ENCODE measurements at places on chromosomes 1 and 21.

- peak; percentile 74 for DNase-seq
Measured at GRCh38 chr21:34351786-34352241, 12.0 kb upstream of the KCNE2 start.

DNA sequence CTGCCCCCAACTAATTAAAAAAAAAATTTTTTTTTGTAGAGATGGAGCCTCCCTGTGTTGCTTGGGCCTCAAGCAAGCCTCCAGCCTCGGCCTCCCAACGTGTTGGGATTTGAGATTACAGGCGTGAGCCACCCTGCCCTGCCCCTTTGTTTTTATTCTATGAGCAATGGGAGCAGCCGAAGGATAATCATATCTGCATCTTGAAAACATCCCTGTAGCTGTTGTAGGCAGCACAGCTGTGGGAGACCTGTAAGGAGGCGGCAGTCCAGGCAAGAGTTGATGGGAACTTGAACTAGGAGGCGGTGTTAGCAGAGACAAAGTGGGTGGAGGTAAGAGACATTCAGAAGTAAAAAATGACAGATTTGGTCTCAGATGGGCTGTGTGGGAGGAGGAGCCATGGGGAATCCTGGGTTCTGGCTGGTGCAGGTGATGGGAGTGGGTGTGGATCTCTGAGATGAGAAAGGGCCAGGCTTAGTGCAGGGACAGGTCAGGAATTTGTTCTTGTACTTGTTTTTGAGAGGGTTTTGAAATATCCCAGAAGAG is 31.3 kb downstream of the STUM start:
- no peak for DNase-seq

DNA sequence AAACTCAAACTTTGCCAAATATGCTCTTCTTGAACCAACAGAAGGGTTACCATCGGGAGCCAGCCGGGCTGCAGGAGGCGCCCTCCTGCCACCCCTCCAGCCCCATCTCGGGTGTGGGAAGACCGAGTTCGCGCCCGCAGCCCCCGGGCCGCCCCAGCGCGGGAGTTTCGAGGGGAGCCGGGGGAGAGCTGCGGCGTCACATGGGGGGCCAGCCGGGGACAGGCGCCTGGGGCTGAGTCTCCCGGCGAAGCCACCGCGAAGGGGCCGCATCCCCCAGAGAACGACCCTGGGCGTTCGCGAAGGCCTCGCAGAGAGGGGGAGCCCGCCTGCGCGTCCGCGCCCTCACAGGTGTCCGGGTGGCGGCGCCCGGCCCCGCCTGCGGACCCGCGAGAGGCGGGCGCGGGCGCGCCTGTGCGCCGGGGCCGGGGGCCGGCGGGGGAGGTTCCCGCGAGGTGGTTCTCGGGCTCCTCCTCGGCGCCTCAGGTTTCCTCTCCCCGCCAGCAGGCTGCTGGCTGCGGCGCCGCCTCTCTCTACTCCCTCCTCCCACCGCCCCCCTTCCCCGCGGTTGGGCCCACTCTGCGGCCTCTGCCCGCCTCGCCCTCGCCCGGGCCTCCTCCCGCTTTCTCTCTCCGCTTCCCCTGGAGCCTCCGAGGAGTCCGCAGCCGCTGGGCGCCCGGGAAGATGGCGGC is at the start of gene RAVER2:
Gene RAVER2, plus strand, starts transcription at position 584 of the 689 bp plus-strand sequence. Its CDS starts 98 bp downstream, at position 682.
- DNase-seq = peak; percentile 90

DNA sequence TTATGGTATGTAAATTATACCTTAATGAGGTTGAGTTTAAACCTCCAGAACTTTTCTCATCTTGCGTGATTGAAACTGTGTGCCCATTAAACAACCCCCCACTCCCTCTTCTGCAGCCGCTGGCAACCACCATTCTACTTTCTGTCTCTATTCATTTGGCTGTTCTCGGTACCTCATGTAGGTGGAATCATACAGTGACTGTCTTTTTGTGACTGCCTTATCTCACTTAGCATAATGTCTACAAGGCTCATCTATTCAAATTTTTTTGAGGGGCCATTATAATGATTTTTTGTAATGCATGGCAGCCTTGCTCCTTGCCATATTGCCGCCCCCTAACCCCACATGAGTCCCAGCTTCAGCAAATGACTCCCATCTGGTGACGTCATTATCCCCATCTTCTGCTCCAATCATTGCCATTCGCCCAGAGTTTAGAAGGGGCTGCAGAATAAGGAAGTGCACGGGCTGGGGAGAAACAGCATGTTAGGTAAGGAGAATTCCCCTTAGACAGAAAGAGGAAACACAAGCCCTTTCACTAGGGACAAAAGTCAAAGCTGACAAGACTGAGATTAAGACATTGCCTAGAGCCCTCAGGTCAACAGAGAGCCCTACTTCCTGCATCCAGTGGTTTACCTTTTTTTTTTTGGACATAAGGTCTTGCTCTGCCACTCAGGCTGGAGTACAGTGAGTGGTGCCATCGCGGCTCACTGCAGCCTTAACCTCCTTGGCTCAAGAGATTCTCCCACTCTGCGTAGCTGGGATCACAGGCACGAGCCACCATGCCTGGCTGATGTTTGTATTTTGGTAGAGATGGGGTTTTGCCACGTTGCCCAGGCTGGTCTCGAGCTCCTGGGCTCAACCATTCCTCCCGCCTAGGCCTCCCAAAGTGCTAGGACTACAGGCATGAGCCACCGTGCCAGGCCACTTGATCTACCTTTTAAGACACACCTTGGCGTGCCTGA is 78.4 kb upstream of the ERRFI1 start:
- DNase-seq = no peak

- peak; percentile 75 for DNase-seq
Measured at GRCh38 chr1:75632350-75632949, 21.5 kb upstream of the SLC44A5 start.

- DNase-seq = no peak
Measured at GRCh38 chr1:7292036-7292681, 478.9 kb upstream of the VAMP3 start.

DNA sequence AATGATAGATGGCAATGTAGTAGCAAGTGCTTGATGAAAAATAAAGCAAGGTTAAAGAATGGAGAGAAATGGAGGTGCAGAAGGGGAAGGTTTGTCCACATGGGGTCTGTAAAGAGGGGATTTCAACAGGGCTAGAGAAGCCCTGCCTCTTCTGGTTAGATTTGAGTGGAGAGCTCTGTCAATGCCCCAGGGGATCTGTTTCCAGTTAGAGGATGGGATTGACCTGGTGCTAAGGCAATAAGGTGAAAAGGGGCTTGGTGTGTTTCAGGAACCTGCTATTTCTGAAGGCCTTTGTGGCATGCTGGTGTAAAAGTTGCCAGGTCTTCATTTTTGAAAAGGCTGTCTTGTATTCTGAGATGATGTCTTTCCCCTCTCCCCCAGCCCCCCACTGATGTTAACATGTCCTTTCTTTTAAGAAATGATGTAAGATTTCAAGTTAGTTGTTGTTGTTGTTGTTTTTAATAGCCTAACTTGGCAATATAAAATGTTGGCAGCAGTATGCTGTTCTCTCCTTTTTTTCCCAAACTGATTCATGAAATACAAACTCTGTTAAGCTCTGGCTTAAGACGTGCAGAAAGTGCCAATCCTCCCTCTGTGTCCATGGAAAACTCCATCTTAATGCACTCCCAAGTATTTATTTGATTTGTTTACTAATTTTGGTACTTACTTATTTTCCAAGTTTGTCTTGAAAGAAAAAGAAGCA is 370.3 kb upstream of the ADGRL2 start:
- no peak for DNase-seq

DNA sequence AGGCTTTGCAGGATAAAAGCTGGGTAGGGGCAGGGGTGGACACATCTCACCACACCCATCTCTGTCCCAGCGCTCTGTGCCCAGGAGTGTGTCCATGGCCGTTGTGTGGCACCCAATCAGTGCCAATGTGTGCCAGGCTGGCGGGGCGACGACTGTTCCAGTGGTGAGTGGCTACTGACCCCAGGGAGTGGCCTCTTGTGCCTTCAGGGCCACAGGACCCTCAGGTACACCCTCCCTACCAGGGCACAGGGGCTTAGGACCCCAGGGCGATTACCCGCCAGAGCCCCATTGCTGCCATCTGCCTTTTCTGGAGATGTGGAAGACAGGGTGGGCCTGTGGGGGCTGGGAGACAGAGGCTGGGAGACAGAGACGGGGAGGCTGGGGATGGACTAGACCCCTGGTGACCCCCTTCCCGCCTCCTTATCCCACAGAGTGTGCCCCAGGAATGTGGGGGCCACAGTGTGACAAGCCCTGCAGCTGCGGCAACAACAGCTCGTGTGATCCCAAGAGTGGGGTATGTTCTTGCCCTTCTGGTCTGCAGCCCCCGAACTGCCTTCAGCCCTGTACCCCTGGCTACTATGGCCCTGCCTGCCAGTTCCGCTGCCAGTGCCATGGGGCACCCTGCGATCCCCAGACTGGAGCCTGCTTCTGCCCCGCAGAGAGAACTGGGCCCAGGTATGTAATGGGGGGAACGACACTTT is 12.8 kb downstream of the PEAR1 start:
- DNase-seq = no peak

GRCh38 chr21:45511007-45511406 is 31.2 kb downstream of the SLC19A1 start:
- no peak for DNase-seq

GRCh38 chr1:180273066-180273465 is 43.0 kb downstream of the LHX4 start:
- no peak for DNase-seq

- no peak for DNase-seq
Measured at GRCh38 chr1:216553040-216553439, 129.8 kb upstream of the USH2A start.

DNA sequence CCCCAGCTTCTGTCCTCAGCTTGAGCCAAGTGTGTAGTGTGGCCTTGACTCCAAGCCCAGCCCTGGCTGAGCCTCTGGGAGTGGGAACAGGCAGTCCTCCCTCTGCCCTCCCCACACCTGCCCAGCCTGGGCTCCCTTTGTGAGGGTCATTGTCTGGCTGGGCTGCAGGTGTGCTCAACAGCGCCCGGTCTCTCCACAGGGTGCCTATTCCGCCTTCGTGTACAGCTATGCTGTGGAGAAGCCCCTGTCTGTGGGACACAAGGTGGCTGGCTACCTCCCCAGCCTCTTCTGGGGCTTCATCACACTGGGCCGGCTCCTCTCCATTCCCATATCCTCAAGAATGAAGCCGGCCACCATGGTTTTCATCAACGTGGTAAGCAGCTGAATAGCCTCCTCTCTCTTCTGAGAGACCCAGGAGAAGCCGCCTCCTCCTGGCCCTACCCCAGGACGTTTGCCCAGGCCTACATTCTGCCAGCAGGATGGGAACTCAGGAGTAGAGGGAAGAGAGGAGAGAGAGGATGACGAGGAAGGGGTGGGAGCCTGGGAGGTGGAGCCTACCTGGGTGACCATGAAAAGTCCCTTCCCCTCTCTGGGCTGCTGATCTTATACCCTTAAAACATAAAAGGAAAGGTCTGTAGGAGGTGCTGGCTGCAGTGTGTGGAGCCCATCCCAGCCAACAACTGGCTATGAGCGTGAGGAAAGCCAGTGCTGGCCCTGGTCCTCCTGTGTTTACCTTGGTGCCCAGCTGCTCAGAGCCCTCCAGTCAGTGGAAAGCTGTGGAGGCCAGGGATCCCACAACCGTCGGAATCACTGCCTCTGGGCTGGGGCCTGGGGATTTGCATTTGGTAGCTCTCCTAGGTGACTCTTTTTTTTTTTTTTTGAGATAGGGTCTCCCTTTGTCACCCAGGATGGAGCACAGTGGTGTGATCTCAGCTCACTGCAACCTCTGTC is 45.7 kb downstream of the ELK4 start:
- DNase-seq = no peak

GRCh38 chr1:241131636-241132194 is 225.3 kb downstream of the RGS7 start:
- DNase-seq = no peak

DNA sequence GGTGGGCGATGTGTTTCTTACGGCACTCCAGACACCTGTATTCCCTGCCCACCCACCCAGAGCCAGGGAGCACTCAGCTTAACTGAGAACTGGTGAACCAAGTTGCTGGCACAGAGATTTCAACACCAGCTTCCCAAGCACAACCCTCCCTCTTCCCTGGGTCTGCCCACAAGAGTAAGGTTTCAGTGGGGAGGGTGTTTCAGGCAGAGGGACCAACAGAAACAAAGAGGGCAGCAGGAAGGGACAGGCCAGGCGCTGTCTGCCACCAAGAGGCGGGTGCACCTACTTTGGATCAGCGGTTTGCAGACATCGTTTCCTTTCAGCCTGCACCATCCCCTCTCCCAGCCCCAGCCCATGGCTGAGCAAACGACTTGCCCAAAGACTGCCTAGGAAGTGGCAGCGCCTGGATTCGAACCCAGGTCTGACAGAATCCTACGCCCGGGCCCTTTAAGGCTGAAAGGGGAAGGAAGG is 21.9 kb upstream of the ALDH4A1 start:
- DNase-seq = peak; percentile 73

DNA sequence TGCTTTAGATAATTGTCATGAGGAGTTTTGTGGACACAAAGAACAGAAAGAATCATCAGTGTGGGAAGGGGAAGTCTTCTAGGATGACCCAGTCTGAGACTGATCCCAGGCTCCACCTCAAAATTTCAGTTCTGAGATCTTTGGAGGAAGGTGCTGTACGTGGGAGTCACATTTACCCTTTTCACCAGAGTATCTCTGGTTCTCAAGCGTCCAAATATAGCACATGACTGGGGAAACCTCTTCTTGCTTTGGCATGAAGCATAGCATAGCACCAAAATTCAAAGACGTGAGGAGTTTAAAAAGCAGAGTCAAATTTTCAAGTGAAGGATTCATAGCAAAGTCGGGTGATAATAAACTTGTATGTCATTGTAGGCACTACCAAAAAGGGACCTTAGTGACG is 96.5 kb downstream of the LRRC53 start:
- DNase-seq = no peak

GRCh38 chr1:43540653-43541071 is 10.0 kb downstream of the PTPRF start:
- DNase-seq = no peak

DNA sequence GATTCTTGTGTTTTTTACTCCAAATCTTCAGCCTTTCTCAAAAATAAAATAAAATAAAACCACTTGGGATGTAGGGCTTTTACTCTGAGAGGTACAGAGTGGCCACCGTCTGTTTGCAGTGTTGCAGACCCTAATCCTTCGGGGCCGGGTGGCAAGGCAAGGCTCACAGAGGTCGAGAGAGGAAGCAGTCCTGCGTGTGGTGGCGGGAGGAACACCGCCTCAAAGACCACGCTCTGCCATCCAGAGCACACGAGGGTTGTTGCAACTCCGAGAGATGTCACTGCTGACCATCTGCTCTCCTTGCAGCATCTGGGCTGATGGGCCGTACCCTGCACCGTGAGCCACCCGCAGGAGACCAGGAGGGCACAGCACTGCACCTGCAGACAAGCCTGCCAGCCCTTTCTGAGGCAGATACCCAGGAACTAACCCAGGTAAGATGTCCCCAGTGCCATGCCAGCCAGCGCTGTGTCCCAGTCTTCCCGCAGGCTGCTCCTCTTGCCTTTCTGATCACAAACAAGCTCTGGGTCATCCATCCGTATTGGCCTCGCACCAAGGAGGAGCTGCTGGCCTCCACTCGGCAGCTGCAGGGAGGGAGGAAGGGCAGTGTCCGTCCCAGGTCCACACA is 31.5 kb downstream of the SNAP47 start:
- no peak for DNase-seq

DNA sequence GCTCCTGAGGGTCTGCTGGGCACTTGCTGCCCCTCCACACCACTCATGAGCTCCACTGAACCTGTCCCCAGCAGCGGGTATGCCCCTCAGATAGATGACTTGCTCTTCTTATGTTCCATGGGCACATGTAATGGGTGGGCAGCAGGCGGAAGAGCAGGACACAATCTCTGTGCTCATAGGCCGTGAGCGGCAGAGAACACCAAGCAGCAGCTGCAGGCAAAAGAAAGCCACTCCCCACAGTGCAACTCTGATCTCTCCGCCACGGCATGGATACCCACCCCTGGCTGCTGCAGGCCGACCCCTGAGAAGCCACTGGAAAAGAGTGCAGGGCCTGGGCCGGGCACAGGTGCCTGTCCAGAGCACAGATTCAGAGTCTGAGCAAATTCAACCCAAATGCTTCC is 135.2 kb upstream of the RUNX3 start:
- DNase-seq = no peak

GRCh38 chr1:64171797-64172281 is 31.6 kb upstream of the UBE2U start:
- DNase-seq = peak; percentile 62

Data from adipocyte (in vitro differentiated cells).